Left renal cortex interstitium (tissue), 4 donors: ENCODE measurements at places on chromosomes 7 and 10.

DNA sequence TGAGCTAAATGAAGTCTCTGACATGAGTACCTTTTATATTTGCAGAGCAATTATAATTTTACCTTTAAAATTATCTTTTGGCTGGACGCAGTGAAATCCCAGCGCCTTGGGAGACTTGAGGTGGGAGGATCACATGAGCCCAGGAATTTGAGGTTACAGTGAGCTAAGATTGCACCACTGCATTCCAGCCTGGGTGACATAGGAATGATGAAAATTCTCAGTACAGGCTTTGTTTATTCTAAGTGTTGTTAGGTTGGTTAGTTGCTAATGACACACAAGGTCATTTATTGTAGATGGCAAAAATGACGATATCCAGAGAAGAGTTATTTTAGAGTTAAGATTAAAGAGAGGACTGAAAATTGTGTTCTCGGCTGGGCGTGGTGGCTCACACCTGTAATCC, 87.6 kb downstream of the XRCC2 start:
- no peak for DNase-seq

- DNase-seq = no peak
Measured at GRCh38 chr10:18332484-18332883, 192.3 kb downstream of the CACNB2 start.

GRCh38 chr7:32250471-32251260, 180.5 kb upstream of the PDE1C start:
- DNase-seq = no peak

DNA sequence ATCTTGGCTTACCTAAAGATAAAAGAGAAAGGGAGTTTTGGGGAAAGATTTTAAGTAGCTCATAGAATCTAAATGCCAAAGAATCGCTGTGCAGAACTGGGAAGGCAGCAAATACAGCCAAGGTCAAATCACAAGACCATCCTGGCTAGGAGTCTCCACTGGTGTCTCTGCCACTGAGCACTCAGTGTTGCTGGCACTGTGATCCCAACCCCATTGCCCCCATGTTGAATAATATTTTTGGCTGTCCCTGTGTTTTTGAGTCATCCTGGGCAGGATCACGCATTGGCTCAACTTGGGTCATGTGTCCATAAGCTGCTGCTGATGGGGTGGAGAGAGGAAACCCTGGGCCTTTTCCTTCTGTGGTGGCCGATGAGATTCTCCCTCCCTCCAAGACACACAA, 21.2 kb downstream of the TLX1 start:
- no peak for DNase-seq

DNA sequence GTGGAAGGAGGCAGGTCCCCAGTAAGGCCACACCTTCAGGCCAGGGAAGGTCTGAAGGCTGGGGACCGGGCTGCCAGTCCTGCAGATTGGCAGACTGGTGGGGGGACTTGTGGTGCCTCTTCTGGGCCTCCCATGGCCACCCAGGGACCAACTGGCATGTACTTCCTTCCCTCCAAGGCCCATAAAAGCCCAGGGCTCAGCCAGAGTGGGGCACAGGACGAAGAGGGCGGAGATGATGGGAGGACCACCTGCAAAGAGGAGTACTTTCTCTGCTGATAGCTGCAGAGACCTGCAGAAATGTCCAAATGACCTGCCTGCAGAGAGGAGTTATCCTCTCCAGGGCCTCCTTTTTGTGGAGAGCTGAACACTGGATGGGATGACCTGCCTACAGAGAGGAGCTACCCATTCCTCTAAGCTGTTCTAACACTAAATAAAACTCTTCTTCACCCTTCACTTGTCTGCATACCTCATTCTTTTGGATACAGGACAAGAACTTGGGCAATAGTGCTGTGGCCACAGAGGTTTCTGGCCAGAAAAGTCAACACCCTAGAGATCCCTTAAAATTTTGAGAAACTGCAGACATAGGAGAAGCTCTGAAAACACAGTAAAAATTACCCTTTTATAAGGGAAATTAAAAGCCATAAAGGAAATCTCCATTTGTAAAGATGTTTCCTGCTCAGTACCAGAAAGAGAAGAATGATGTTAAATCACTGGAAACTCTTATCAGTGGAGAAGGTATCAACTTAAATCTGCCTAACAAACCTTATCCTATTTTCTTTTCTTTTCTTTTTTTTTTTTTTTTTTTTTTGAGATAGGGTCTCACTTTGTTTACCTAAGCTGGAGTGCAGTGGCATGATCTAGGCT, 20.7 kb upstream of the PRF1 start:
- DNase-seq = no peak

DNA sequence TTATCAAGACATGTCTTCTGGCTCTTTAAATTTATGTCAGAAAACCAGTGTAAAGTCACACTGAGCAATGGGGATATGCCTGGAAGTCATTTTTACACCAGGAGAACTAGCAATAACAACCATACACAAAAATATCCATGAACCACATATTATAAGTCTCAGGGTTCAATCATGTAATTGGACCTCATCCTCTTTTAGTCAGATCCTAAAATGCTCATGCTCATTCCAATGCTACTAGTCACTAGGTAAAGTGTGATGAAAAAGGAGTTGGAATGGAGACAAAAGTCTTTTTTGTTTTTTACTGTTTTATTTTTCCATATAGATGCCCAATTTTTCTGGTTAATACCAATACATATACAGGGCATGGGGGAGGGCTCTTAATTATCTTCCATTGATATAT, 306.1 kb downstream of the DGKB start:
- DNase-seq = no peak

GRCh38 chr7:20220293-20220761, 3.1 kb upstream of the MACC1 start:
- no peak for DNase-seq

GRCh38 chr7:121795736-121796135, 77.2 kb upstream of the PTPRZ1 start:
- DNase-seq = no peak

DNA sequence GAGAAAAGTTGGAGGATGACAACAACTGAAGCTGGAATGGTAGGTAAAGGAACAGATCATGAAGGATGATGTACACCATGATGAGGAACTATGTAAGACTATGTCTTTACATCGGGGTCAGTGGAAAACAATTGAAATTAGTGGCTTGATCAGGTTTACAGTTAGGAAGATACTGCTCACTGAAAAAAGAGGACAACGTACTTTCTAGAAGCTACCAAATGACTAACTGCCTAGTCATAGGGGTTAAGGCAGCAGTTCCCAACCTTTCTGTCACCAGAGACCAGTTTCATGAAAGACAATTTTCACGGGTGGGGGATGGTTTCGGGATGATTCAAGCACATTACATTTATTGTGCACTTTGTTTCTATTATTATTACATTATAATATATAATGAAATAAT, 91.6 kb upstream of the ANKRD1 start:
- no peak for DNase-seq

DNA sequence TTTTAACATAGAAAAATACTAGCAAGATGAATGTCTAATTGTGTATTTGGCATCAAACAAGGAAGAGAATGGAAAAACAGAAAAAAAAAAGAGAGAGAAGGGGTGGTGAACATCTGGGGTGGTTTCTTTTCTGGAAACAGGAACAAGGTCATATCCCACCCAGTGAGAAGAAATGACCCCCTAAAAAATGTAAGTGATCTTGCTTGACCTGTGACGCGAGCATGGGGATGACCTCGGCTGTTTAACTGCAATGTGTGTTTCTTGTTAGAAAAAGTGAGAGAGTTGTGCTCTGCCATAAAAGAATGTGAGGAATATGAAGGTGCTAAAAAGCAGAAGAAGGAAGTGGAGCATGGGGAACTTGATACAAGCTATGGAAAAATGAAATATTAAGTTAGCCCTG, 258.5 kb downstream of the AGMO start:
- DNase-seq = no peak

- no peak for DNase-seq
Measured at GRCh38 chr7:43904533-43905208, 1.7 kb downstream of the URGCP start.

- DNase-seq = no peak
Measured at GRCh38 chr7:45911311-45911710, 9.8 kb downstream of the IGFBP3 start.

GRCh38 chr7:83957333-83957732, 237.3 kb downstream of the SEMA3A start:
- DNase-seq = no peak

DNA sequence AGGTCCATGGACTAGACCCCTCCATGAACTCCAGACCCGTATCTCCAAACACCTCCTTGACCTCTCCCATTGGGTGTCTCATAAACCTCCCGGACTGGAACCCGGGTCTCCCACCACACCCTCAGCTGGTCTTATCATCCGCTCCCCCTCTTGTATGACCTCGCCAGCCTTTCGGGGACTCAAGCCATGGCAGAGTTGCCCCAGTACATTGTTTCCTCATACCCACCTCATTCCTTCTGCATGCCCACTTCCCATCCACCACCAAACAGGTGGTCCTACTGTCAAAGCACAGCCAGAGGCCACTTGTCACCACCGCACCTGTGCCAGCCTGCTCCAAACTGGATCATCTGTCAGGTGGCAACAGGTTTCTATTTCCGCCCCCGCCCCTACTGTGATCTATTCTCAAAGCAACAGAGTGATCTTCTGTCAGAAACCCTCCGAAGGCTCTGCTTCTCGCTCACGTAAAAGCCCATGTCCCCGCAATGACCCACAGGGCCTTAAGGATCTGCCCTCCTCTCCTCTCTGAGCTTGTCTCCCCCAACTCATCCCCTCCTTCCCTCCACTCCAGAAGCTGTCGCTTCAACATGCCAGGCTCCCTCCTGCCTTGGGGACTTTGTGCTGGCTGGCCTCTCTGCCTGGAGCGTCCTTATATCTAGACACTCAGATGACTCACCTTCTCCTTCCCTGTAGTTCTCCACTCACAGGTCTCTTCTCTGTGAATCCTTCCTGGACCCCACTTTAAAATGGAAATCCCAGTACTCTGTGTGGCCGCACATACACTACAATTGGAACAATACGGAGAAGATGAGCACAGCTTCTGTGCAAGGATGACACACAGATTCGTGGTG, 22.8 kb upstream of the PRKAG2 start:
- no peak for DNase-seq

DNA sequence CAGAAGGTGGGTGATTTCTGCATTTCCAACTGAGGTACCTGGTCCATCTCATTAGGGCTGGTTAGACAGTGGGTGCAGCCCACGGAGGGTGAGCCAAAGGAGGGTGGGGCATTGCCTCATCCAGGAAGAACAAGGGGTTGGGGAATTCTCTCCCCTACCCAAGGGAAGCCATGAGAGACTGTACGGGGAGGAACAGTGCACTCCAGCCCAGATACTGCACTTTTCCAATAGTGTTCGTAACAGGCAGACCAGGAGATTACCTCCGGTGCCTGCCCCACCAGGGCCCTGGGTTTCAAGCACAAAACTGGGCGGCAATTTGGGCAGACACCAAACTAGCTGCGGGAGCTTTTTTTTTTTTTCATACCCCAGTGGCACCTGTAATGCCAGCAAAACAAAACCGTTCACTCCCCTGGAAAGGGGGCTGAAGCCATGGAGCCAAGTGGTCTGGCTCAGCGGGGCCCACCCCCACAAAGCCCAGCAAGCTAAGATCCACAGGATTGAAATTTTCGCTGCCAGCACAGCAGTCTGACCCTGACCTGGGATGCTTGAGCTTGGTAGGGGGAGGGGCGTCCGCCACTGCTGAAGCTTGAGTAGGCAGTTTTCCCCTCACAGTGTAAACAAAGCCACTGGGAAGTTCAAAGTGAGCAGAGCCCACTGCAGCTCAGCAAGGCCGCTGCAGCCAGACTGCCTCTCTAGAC, 31.2 kb downstream of the ARMC10 start:
- DNase-seq = no peak

- DNase-seq = no peak
Measured at GRCh38 chr10:42942279-42942950, 134.5 kb upstream of the RET start.

DNA sequence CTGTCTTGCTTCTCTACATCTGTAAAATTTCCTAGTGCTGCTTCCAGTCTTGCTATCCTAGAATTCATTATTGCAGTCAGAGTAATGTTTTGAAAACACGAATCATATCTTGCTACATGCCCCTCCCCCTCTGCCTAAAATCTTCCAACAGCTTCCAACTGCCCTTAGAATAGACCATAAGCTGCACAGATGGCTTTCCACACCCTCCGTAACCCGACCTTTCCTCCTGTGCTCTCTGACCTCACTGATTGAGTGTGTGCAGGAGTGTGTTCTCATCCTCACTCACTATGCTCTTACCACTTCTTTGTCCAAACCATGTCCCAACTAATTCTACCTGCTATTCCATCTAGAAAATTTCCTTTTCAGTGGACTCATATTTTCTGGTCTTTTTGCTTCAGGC, 121.2 kb upstream of the ANKRD1 start:
- no peak for DNase-seq

DNA sequence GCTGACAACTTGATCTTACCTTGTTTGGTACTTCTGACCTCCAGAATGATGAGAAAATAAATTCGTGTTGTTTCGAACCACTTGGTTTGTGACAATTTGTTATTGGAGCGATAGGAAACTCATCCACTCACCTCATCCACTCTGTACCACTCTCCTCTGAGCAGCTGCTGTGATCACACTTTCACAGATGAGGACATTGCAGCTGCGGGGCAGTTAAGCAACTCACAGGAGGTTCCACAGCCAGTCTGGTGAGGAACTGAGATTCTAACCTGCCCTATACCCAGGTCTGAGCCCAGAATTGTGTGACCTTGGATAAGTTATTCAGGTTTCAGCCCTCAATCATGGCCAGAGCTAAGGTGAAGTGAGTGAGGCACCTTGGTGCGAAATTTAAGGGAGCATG, 35.2 kb downstream of the BTBD16 start:
- no peak for DNase-seq

- DNase-seq = no peak
Measured at GRCh38 chr10:72263613-72264241, 10.0 kb upstream of the DDIT4 start.

GRCh38 chr10:21473135-21473534, 52.3 kb downstream of the SKIDA1 start:
- no peak for DNase-seq

- no peak for DNase-seq
Measured at GRCh38 chr7:3218411-3219225, 82.4 kb upstream of the SDK1 start.

GRCh38 chr10:129908406-129908805, 55.7 kb downstream of the EBF3 start:
- no peak for DNase-seq

DNA sequence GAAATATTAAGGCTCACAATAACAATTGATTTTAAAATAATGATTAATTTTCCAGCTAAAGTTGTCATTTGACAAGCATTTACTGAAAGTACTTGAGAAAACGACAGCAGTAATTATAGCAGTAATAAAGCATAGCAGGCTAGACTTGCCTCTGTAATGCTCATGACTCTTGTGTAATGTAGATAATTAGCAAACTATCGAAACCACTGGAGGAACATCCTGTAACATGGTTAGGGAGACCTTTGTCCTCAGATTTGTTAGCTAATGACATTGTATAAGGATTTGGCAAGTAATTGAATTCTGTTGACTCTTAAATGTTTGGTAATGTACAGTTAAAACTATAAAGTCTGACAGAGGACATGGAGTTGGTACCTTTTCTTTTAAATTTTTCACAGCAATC, 24.8 kb downstream of the ARL4A start:
- no peak for DNase-seq

GRCh38 chr7:79749856-79750255, 296.4 kb upstream of the MAGI2 start:
- no peak for DNase-seq

- DNase-seq = no peak
Measured at GRCh38 chr10:96138102-96138501, 8.0 kb downstream of the ZNF518A start.
